ENCODE measurements at places on chromosomes 11 and 22. TPM values are rescaled to one million over a fixed set of nuclear protein-coding genes. Genes with fewer than 3 reads are reported as not detected.

DNA sequence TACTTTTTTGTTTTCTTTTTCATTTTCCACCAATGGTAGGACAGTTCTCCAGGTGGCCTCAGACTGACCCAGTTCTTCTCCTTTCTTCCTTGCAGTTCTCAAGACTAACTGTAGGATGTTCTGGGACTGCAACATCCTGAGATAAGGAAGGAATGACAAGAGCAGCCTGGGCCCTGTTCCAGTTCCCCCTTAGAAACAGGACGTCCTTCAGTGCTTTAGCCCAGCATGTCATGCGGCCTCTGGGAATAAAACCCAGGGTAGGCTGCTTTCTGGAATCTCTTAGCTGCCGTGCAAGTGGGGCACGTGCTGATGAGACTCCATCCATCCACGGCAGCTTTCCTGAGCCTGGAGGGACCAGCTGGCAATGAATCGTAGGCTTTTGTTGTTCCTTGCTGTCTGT lies 24.0 kb upstream of the CADM1 start:
- no peaks in the 10 kb centered on the region for H3K4me1 ChIP-seq
- peaks cover 5% of the 10 kb centered on the region for H3K27me3 ChIP-seq
- no peak overlapping the region for H3K4me3 ChIP-seq
- no peak for DNase-seq
- H3K36me3 ChIP-seq, result no peaks in the 10 kb centered on the region
- H3K27ac ChIP-seq, result no peak overlapping the region

GRCh38 chr11:61281581-61282250 lies 13.4 kb downstream of the VWCE start:
- H3K4me1 ChIP-seq, result no peaks in the 10 kb centered on the region
- no peak overlapping the region for H3K27ac ChIP-seq
- H3K4me3 ChIP-seq, result no peak overlapping the region
- peak; percentile 65 for DNase-seq

DNA sequence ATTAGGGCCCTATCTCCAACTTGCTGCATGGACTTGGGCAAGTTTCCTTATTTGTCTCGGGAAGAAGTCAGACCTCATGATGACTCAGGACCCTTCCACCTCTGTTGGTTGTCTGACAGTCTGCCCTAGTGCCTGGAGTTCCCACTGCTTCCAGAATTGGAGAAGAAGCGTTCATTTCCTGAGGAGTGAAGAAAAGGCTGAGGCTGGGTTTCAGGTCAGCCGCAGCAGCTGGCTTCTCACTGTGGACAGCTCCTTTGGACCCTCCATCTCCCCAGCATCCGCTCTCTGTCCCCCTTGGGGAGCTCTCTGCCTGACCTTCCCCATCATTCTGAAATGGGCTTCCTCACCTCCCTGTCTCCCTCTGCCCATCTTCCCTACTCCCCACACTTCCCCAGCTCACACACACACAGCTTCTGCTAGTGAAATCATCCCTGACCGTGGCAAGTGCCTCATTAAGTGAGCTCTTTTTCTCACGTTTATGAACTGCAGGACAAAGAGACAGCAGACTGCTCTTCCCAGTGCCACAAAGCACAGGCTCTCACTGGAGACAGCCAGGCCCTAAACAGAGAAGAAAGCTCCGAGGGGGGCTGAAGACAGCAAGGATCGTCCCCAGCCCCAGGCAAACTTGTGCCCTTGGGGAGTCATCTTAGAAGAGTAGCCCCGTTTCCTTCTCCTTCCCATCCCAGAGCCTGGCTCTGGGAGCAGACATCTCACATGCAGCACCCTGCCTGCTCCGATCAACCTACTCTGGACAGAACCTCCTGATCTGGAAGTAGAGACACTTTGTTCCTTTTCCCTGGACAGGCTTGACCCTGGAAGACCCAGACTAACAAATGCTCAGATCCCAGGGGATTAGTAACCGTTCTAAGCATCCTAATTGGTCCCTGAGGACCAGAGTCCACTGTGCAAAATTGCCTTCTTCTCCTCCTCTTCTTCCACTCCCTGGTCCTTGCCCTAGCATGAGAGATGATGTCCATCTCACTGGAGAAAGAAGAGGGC lies 157.9 kb downstream of the FEZ1 start:
- H3K27ac ChIP-seq, result no peak overlapping the region
- H3K27me3 ChIP-seq, result no peaks in the 10 kb centered on the region
- no peak for DNase-seq
- no peaks in the 10 kb centered on the region for H3K36me3 ChIP-seq

DNA sequence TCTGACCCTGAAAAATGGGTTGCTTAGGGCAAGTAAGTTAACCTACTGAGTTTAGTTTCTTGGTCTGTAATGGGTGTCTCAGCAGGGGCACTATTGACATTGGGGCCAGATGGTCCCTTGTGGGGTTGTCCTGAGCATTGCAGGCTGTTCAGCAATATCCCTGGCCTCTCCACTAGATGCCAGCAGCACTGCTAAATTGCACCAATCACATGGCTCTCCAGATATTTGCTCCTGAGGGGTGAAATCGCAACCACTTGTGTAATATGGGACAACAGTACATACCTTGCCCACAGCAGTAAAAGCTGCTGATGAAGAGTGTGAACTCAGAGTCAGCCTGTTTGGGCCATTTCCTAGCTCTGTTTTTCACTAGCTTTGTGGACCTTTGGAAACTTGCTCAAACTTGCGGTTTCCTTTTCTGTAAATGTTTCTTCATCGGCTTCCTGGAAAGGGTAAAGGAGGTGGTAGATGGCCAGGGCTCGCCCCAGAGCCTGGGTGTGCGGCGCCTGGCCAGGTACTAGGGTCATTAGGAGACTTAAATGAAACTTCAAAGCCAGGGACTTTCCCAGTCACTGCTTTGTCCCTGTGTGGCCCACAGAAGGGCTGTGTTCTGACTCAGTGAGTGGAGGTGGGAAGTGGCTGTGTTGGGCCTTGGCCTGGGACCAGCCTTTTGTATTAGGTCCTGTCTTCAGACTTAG lies 13.0 kb downstream of the NCF4 start:
- H3K4me3 ChIP-seq, result no peak overlapping the region
- H3K4me1 ChIP-seq, result peaks cover 18% of the 10 kb centered on the region
- H3K27ac ChIP-seq, result peak overlapping the region; percentile 88
- DNase-seq, result peak; percentile 67
- peaks cover 6% of the 10 kb centered on the region for H3K27me3 ChIP-seq

DNA sequence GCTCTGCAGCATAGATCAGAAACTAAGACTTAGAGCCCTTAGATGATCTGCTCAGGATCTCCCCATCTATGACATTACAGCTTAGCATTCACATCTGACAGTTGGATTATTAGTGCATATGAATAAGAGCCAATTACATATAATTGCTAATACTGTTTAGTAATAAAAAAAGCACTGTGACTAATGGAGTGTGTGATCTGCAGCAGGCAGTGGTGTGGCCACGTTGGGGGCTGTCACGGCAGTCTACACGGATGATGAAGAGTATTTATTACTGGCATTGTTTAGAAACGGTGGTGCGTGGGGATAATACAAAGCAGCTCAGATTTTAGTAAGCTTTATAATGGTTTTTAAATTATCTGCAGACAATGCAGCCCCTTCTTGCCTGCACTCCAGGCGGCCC lies 93.5 kb upstream of the TIMP3 start:
- no peak overlapping the region for H3K27ac ChIP-seq
- no peaks in the 10 kb centered on the region for H3K36me3 ChIP-seq
- H3K27me3 ChIP-seq, result peaks cover 4% of the 10 kb centered on the region
- no peak overlapping the region for H3K4me3 ChIP-seq
- no peaks in the 10 kb centered on the region for H3K4me1 ChIP-seq

DNA sequence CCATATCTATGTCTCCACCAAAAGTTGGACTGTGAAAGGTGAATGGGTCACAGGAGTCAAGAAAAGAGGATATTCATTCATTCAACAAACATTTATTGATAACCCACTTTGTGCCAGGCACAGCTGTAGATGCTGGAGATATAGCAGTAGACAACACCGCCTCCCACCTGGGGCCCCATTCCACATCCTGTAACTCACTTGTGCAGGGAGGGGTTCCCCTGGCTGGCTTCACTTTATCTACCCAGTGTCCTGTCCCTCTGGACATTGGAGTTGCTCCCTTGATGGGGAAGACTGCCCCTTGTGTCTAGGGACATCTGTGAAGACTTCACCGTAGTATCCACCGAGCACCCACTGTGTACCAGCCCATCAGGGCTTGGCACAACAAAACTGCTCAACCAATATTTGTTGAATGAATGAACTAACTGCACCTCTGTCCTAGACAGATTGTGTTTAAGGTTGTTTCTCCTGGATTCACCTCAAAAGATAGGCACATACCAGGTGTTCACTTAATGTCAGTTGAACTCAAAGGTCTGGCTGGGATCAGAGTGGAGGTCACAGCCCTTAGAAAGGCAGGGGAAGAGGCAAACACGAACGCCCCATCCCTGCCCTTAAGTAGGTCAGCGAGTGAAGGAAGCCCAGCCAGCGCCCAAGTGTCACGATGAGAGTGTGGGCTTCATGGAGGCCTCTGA lies 1.4 kb upstream of the OVOL1 start:
- peak; percentile 39 for DNase-seq
- no peaks in the 10 kb centered on the region for H3K36me3 ChIP-seq
- H3K27ac ChIP-seq, result no peak overlapping the region
- H3K4me1 ChIP-seq, result peaks cover 20% of the 10 kb centered on the region

GRCh38 chr11:115499241-115499799 lies 4.9 kb downstream of the CADM1 start:
- peaks cover 6% of the 10 kb centered on the region for H3K4me1 ChIP-seq
- no peaks in the 10 kb centered on the region for H3K36me3 ChIP-seq
- no peak for DNase-seq
- H3K27ac ChIP-seq, result no peak overlapping the region
- peaks cover 23% of the 10 kb centered on the region for H3K27me3 ChIP-seq
- H3K4me3 ChIP-seq, result no peak overlapping the region

DNA sequence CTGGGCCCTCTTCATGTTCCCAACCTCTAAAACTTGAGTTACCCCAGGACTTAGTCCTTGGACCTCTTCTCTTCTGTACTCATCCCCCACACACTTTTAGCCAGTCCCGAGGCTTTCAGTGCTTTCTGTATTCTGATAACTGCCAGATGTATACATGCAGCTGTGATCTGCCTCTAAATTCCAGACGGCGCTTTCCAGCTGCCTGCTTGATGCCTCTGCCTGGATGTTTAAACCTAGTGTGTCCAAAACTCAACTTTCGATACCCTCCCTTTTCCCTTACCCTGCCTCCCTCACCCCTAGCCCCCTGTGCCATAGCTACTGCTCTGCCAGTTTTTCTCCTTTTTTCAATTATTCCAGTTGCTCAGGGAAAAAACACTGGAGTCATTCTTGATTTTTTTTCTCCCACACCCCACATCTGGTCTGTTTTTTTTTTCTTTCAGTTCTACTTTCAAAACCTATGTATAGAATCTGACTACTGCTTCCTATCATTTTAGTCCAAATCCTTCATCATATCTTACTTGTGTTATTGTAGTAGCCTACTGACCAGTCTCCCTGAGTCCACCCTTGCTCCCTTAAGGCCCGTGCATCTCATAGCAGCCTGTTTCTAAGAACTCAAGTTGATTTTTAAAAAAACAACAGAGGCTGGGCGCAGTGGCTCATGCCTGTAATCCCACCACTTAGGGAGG lies 32.9 kb upstream of the TECTA start:
- H3K27me3 ChIP-seq, result no peaks in the 10 kb centered on the region
- H3K36me3 ChIP-seq, result peaks cover 33% of the 10 kb centered on the region
- H3K4me1 ChIP-seq, result no peaks in the 10 kb centered on the region
- H3K27ac ChIP-seq, result no peak overlapping the region
- no peak overlapping the region for H3K4me3 ChIP-seq

GRCh38 chr22:29665486-29665885 lies 54.3 kb upstream of the CABP7 start:
- no peak overlapping the region for H3K27ac ChIP-seq

GRCh38 chr11:32437495-32438345 lies 2.4 kb upstream of the WT1 start:
- H3K4me3 ChIP-seq, result no peak overlapping the region
- peak; percentile 17 for DNase-seq
- H3K27ac ChIP-seq, result no peak overlapping the region
- no peaks in the 10 kb centered on the region for H3K36me3 ChIP-seq
- H3K4me1 ChIP-seq, result peaks cover 37% of the 10 kb centered on the region

DNA sequence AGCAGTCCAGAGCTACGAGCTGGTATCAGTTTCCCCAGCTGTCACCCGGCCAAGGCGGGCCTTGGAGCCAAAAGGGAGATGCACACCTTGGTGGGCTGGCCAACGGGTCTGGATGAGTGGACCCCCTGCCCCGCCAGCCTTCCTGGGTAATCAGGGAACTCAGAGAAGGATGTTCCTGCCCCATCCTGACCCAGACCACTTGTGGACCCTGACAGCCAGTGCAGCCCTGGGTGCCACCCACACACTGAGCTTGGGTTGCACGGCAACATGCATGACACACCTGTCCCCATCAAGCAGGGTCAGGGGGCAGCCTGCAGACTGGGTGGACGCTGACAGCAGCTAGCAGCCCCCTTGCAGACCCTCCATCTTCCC lies 8.6 kb downstream of the SLC25A1 start:
- peaks cover 8% of the 10 kb centered on the region for H3K36me3 ChIP-seq
- peak overlapping the region; percentile 90 for H3K4me3 ChIP-seq
- peaks cover 35% of the 10 kb centered on the region for H3K4me1 ChIP-seq
- peaks cover 29% of the 10 kb centered on the region for H3K27me3 ChIP-seq
- DNase-seq, result no peak

- H3K27me3 ChIP-seq, result no peaks in the 10 kb centered on the region
- H3K4me1 ChIP-seq, result peaks cover 11% of the 10 kb centered on the region
- H3K36me3 ChIP-seq, result peaks cover 19% of the 10 kb centered on the region
- H3K4me3 ChIP-seq, result no peak overlapping the region
- H3K27ac ChIP-seq, result no peak overlapping the region
Measured at GRCh38 chr11:76075716-76076115, 130.6 kb downstream of the WNT11 start.

GRCh38 chr11:75474878-75475766 lies 42.1 kb upstream of the KLHL35 start:
- peak; percentile 81 for DNase-seq
- H3K36me3 ChIP-seq, result peaks cover 2% of the 10 kb centered on the region
- H3K4me3 ChIP-seq, result peak overlapping the region; percentile 35
- peaks cover 17% of the 10 kb centered on the region for H3K4me1 ChIP-seq
- no peaks in the 10 kb centered on the region for H3K27me3 ChIP-seq

DNA sequence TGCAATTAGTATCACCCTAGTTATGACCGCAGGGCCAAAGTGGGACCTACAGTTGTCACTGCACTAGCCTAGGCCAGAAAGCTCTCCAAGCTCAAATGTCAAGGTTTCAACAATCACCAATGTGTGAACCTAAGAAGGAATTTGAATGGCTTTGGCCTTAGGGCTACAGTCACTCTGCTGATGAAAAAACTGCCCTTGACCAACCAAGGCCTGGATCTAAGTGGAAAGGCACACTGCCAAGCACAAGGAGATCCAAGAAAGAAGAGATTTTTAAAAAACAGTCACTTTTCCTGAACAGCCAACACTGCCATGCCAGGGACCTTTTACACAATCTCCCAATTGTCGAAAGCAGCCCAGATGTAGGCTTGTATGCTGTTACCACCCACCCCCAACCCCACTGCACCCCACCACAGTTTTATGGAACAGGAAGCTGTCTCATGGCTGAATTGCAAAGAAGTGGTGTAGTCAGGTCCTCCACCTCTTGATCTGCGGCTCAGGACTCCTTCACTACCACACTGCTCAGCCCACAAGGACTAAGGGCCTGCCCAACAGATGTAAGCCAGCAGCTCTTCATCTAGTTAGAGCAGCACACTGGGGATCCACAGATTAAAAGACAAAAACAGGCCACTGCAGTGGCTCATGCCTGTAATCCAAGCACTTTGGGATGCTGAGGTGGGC lies 32.9 kb downstream of the SMCO4 start:
- H3K4me1 ChIP-seq, result peaks cover 10% of the 10 kb centered on the region
- no peak overlapping the region for H3K27ac ChIP-seq
- H3K36me3 ChIP-seq, result peaks cover 3% of the 10 kb centered on the region

The DLAT gene
- 47.8 TPM for total RNA-seq

The DEPDC7 gene
- total RNA-seq, result 2.0 TPM

The RBM7 gene
- total RNA-seq, result 72.3 TPM

The C11orf86 gene
- total RNA-seq, result not detected

The PLA2G6 gene
- 57.3 TPM for total RNA-seq

The ARHGAP8 gene
- 3.4 TPM for total RNA-seq
